ENCODE measurements at places on chromosomes 6 and 20.

DNA sequence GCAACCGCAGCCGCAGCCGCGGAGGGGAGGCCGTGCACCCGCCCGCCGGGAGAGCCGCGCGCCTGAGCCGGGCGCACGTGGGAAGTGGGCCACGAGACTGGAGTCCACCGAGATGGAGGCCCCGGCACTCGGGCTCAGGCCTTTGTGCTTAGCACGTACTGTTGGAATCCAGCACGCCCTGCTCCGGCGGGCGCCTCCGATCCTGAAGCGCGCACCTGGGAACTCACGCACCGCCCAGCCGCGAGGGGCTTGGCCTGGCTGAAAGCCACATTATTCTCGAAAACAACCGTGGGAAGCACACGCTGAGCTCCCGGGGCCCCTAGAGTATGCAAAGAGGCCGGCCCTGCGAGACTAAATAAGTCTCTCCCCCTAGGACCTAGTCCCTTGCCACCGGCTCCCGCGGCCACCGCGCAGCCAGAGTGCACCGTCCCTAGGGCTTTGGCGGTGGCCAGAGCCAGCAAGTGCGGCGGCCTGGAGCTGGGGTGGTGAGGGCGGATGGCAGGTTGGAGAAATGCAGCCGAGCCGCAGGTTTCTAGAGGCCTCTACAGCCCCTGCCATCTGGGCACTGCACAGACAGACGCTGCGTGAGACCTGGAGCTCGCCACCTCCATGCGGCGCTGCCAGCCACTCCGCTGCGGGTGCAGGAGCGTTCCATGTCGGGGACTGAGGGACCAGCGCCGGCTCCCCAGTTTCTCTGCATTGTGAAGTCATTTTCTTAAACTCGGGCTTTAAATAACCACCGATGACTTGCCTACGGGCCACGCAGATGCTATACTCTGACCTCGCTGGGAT, 42.0 kb upstream of the LY86 start:
- no peak for DNase-seq

DNA sequence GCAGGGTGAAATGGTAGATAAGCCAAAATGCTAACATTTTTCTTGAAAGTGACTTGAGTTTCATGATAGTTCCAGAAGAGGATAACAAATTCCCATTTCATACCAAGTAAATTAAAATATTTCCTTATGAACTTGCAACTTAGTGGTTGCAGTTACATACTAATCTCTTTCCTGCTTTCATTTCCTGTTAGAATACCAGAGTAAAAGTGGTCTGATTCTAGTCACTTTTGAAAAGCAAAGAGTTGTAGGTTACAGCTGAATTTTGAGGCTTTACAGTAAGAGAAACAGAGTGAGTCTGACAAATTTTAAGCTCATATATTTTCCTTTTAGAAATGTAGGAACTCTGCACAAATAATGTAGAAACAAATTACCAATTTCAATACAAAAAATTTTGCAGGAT, 117.4 kb downstream of the ZFAND3 start:
- no peak for DNase-seq

- no peak for DNase-seq
These were observed 38.4 kb upstream of the TBXT start for GRCh38 chr6:166206066-166206465.

DNA sequence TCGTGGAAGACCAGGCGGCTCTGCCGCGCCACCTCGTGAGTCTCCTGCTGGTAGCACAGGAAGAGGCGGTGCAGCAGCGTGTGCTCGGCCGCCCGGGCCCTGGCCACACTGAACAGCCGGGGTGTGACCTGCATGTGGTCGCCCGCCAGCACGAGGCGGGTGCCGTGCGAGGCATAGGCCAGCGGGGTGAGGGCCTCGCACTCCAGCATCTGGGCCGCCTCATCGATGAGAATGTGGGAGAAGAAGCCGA, 7.0 kb downstream of the HELZ2 start:
- no peak for DNase-seq

GRCh38 chr6:64908104-64908503, 798.9 kb downstream of the EYS start:
- DNase-seq: no peak

DNA sequence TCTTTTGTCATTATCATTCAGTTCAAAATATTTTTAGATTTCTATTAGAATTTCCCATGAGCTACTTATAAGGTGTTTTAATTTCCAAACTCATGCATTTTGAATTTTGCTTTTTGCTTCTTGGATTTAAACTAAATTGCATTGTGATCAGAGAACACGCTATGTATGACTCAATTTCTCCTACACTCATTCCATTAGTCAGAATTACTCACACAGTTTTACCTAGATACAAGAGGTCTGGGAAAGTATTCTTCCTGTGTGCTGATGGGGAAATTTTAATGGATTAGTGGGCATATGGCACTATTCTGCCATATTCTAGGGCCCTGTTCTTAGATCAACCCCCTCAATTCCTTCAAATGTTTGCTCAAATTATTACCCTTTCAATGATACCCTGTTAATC, 49.9 kb upstream of the BMP5 start:
- peak; percentile 50 for DNase-seq

- no peak for DNase-seq
These were observed 144.5 kb upstream of the FLRT3 start for GRCh38 chr20:14481863-14482262.

Data from Caki2 (cell line).